ENCODE measurements at places on chromosomes 11 and 22.

DNA sequence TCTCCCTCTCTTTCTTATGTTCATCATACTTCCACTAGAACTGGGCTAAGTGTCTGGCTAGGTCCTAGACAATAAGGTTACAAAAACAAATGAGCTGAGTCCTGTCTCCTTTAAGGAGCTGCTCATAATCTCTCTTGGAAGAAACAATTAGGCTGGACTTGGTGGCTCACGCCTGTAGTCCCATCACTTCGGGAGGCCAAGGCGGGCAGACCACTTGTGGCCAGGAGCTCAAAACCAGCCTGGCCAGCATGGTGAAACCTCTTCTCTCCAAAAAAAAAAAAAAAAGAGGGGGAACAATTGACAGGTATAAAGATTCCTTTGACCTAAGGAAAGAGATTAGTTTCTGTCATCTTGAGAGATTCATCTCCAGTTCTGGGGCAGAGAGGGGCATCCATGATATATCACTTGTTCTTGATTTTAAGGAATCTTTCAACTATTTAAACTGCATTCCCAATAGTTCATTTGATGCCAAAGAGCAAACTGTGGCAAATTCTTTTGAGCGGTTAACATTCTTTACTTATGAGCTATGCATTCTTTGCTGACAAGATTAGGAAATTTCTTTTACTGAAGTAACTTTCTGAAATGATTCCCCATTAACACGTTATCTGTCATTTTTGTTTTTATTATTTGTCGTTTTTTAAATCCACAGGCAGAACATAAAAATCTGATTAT lies 125.5 kb downstream of the C11orf87 start:
- H3K36me3 ChIP-seq, result no peaks in the 10 kb centered on the region
- H3K4me3 ChIP-seq, result no peak overlapping the region
- H3K27ac ChIP-seq, result no peak overlapping the region
- H3K4me1 ChIP-seq, result no peaks in the 10 kb centered on the region
- no peak for DNase-seq

GRCh38 chr11:75673977-75674582 lies 5.2 kb upstream of the MAP6 start:
- H3K36me3 ChIP-seq, result no peaks in the 10 kb centered on the region
- no peaks in the 10 kb centered on the region for H3K4me1 ChIP-seq
- no peak for DNase-seq

DNA sequence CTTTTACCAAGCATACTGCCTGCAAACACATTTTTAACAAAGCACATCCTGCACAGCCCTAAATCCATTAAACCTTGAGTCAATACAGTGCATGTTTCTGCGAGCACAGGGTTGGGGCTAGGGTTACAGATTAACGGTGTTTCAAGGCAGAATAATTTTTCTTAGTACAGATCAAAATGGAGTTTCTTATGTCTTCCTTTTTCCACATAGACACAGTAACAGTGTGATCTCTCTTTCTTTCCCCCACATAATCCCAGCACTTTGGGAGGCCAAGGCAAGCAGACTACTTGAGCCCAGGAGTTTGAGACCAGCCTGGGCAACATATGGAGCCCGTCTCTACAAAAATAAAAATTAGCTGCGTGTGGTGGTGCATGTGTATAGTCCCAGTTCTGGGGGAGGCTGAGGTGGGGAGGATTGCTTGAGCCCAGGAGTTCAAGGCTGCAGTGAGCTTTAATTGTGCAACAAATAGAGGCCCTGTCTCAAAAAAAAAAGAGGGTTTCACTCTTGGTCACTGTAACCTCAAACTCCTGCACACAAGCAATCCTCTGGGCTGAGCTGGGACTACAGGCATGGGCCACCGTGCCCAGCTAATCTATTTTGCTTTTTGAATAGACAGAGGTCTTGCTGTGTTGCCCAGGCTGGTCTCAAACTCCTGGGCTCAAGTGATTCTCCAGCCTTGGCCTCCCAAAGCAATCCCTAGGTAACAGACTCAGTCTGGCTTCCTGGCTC lies 19.7 kb upstream of the SLC3A2 start:
- DNase-seq, result no peak
- H3K27ac ChIP-seq, result no peak overlapping the region
- H3K4me1 ChIP-seq, result peaks cover 5% of the 10 kb centered on the region
- H3K4me3 ChIP-seq, result no peak overlapping the region

DNA sequence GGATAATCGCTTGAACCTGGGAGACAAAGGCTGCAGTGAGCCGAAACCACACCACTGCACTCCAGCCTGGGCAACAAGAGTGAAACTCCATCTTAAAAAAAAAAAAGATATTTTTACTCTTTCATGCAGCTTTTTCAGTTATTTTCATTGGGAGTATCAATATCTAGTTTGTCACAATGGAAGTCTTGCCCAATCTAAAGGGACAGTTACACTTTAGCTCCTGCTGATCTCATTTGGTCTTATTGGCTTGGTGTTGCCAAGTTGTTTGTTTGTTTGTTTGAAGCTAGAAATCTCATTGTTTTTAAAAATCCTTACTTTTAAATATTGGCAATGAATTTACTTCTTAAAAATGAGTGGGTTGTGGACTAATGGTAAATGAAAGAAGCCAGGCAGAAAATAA lies 24.7 kb downstream of the CEP295 start:
- peaks cover 25% of the 10 kb centered on the region for H3K36me3 ChIP-seq

DNA sequence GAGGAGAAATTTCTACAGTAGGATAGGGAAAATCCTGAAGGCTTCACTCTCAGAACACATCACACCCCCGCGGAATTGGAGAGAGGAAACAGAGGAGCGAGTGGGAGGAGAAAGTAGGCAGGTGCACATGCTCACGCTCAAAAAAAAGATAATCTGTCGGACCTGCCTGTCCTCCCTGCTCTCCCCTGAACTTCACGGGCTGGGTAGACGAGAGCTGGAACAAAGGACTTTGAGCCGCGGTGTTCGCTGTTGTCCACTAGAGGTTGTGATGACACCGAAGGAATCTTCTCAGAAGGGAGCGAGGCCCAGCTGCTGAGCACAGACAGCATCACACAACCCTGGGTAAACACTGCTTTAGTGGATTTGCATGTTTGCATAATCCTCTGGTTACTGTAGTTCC lies 5.0 kb downstream of the SEZ6L start:
- DNase-seq, result no peak
- H3K4me3 ChIP-seq, result no peak overlapping the region
- H3K4me1 ChIP-seq, result no peaks in the 10 kb centered on the region
- H3K36me3 ChIP-seq, result no peaks in the 10 kb centered on the region
- H3K27ac ChIP-seq, result no peak overlapping the region

DNA sequence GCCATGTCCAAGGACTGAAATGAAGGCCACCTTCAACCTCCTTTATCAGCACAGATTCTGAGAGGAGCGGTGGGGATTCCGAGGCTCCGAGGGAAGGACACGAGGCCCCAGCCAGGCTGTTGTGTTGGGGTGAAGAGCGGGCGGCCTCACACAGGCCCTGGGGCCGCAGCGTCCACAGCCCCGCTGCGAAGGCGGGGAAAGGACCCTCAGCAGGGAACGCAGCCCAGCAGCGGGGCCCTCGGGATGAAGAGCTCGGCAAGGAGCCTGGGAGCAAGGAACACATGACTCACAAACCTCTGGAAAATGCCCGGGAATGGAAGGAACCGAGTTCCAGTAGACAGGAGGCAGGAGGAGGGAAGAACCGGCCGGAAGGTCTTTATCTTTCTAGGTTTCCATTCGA lies 227.2 kb downstream of the BRD1 start:
- H3K27ac ChIP-seq, result no peak overlapping the region
- peaks cover 6% of the 10 kb centered on the region for H3K4me1 ChIP-seq
- DNase-seq, result no peak
- H3K4me3 ChIP-seq, result no peak overlapping the region
- H3K36me3 ChIP-seq, result no peaks in the 10 kb centered on the region

DNA sequence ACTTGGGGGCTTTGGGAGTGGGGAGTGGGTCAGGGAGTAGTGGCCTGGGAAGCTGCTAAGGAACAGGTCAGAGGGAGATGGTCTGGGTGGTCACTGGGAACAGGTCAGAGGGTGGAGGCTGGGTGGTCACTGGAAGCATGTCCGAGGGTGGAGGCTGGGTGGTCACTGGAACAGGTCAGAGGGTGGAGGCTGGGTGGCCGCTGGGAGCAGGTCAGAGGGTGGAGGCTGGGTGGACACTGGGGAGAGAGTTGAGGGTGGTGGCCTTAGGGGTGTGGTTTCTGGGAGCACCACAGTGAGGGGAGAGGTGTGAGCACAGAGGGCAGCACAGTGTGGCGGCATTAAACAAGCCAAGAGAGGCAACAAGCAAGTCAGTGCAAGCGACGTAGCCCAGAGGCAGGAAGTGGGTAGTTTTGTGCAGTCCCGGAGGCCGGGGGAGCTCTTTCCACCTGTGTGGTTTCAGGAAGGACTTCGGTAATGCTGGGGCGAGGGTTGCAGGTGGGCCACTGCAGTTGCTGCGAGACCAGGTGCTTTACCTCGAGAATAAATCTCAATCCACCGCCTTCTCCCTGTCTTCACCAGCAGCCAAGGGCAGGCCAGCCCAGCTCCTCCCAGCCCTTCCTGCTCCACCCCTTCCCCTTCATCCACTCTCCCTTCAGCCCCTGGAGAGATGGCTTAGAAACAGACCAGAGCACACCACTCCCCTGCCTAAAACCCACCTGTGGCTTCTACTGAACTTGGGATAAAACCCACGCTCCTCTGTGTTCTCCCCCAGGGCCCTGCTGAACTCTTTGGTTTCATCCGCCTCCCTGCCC lies 3.2 kb upstream of the CACNA1I start:
- peaks cover 24% of the 10 kb centered on the region for H3K27me3 ChIP-seq
- no peak overlapping the region for H3K4me3 ChIP-seq
- no peaks in the 10 kb centered on the region for H3K36me3 ChIP-seq
- peak; percentile 64 for DNase-seq
- H3K4me1 ChIP-seq, result peaks cover 22% of the 10 kb centered on the region
- H3K27ac ChIP-seq, result no peak overlapping the region

GRCh38 chr11:25771605-25772004 lies 560.3 kb upstream of the ANO3 start:
- H3K36me3 ChIP-seq, result no peaks in the 10 kb centered on the region
- H3K27me3 ChIP-seq, result no peaks in the 10 kb centered on the region
- H3K27ac ChIP-seq, result no peak overlapping the region
- H3K4me3 ChIP-seq, result no peak overlapping the region
- DNase-seq, result no peak

DNA sequence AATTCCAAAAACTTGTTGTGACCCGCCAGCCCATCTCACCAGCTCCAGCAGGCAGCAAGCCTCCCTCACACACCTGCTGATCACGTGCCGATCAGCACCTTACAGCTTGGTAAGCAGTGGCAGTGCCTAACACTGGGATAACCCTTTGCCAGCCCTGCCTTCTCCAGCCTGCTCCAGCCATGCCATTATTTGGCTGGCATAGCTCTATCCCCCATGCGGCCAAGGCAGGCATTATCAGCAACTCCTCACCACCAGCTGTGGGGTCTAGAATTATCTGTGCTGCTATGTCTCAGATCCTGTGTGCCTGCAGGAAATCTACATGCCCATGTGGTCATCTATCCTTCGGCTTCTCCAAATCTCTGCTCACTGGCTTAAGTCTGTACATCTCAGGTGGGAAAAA lies 215.0 kb downstream of the ST3GAL4 start:
- no peak for DNase-seq
- H3K36me3 ChIP-seq, result no peaks in the 10 kb centered on the region
- H3K4me3 ChIP-seq, result no peak overlapping the region
- H3K27ac ChIP-seq, result no peak overlapping the region

- peak overlapping the region; percentile 97 for H3K4me3 ChIP-seq
- DNase-seq, result no peak
- peaks cover 24% of the 10 kb centered on the region for H3K36me3 ChIP-seq
- peak overlapping the region; percentile 96 for H3K27ac ChIP-seq
- no peaks in the 10 kb centered on the region for H3K27me3 ChIP-seq
- peaks cover 20% of the 10 kb centered on the region for H3K4me1 ChIP-seq
Observed at GRCh38 chr11:47248304-47248663, 330 bp downstream of the ACP2 start.

GRCh38 chr22:38860283-38861169 lies 11.5 kb downstream of the CBX6 start:
- H3K27ac ChIP-seq, result no peak overlapping the region
- H3K27me3 ChIP-seq, result peaks cover 4% of the 10 kb centered on the region
- DNase-seq, result no peak
- no peak overlapping the region for H3K4me3 ChIP-seq
- H3K36me3 ChIP-seq, result peaks cover 6% of the 10 kb centered on the region
- H3K4me1 ChIP-seq, result no peaks in the 10 kb centered on the region

DNA sequence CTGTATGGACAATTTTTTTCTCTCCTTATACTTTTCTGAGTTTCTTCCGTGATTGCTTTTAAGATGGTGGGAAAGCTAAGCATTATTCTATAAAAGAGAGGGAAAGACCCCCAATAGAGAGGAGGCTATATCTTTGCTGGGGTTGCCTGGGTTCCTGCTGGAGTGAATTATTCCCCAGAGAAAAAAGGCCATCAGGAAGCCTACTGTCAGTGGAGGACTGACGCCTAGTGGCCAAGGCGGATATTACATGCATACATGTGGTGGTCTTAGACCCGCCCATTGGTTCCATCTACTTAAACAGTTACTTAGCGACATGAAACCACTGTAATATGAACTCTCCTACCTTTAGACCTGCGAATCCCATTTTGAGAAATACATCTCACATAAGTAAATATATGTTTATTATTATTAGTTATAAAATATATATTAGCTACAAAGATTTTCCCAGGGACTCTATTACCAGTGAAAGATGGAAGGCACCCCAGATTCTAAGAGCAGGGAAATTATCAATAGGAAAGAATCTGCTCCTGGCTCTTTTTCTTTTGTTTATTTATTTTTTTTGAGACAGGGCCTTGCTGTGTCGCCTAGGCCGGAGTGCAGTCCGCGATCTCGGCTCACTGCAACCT lies 15.7 kb upstream of the PGA3 start:
- no peak overlapping the region for H3K27ac ChIP-seq
- no peaks in the 10 kb centered on the region for H3K36me3 ChIP-seq
- H3K4me1 ChIP-seq, result no peaks in the 10 kb centered on the region
- H3K4me3 ChIP-seq, result no peak overlapping the region
- peak; percentile 78 for DNase-seq

- no peak overlapping the region for H3K27ac ChIP-seq
- no peak overlapping the region for H3K4me3 ChIP-seq
- no peaks in the 10 kb centered on the region for H3K36me3 ChIP-seq
- DNase-seq, result no peak
- H3K27me3 ChIP-seq, result no peaks in the 10 kb centered on the region
- H3K4me1 ChIP-seq, result no peaks in the 10 kb centered on the region
Observed at GRCh38 chr11:22928207-22928917, 68.1 kb upstream of the CCDC179 start.

Measured in thymus (tissue), 14 donors.